ENCODE measurements at places on chromosomes 5 and 9.
A peak's percentile ranks its signal among the peaks of the same experiment; 100 is the strongest.

- peak; percentile 11 for DNase-seq
These were observed 382.7 kb downstream of the ENC1 start for GRCh38 chr5:74257645-74258313.

DNA sequence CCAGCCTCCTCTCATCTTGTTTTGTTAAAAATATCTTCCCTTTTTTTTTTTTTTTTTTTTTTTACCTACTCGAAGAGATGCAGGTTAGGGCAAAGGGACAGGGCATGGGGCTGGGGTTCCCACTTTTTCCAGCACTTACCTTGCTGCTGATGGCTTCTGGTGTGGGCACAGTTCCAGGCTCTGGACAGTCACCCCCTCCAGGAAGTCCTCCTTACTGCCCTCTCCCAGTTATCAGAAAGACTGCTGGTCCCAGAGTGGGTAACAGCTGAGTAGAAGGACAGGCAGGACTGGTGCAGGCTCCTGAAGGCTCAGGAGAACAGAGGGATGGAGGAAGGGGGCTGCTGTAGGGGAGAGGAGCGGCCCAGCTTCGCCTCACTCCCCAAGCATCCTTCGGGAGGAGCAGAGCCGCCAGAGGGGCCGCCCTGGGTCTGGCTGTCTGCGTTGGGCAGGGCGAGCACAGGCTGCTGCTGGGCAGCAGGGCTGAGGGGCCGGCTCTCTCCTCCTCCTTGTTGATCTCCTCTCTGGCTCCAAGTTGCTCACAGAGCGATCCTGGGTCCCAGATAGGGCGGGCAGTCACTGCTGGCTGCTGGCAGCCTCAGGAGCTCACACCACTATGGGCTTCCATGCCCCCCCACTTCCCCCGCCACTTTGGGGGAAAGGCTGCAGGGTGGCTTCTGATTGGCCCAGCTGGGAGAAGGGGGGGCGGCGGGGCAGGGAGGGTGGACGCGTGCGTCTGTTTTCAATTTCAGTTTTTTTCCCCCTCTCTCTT, at the start of gene PDGFRB:
PDGFRB (minus strand) TSS at position 588 of the 769 bp plus-strand sequence. CDS start 18,798 bp downstream, outside the sequence.
- peak; percentile 32 for DNase-seq

GRCh38 chr9:73114958-73115357, 36.7 kb upstream of the ANXA1 start:
- DNase-seq: no peak

DNA sequence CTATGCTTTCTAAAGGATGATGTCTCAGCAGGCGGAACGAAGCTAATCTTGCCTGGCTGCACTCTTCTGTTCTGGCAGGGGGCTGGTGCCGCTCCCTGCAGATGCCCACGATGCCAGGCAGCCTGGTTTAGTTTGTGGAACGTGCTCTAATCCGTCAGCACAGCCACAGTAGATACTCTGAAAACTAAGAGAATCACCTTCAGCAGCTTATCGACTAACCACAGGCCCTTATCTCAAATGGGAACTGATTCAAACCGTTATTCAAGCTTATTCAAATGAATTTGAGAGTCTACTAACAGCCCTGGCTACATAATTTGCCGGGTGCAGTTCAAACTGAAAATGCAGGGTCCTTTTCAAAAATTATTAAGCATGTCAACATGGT, 246.6 kb upstream of the ANKRD55 start:
- DNase-seq: no peak

- no peak for DNase-seq
These were observed 43.0 kb downstream of the USP20 start for GRCh38 chr9:129878291-129878690.

DNA sequence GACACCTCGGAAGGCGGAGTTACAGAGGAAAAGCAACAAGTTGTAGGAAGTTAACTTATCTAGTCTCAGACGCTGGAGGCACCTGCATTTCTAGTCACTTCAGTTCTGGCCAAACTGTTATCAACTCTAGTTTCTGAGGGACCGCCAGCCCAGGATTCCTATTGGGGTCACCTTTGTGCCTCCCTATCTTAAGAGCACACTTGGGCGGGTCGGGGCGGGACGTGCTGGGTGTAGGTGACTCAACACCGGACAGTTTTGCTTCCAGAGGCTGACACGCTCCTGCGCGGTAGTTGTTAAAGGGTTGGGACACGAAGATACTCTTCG, 679 bp upstream of the KDM4C start:
- peak; percentile 74 for DNase-seq

GRCh38 chr5:13946111-13946510, 1.6 kb upstream of the DNAH5 start:
- no peak for DNase-seq

GRCh38 chr5:42522783-42523182, 99.5 kb downstream of the GHR start:
- no peak for DNase-seq

- no peak for DNase-seq
These were observed 93.2 kb upstream of the ADAMTS2 start for GRCh38 chr5:179438461-179438860.

DNA sequence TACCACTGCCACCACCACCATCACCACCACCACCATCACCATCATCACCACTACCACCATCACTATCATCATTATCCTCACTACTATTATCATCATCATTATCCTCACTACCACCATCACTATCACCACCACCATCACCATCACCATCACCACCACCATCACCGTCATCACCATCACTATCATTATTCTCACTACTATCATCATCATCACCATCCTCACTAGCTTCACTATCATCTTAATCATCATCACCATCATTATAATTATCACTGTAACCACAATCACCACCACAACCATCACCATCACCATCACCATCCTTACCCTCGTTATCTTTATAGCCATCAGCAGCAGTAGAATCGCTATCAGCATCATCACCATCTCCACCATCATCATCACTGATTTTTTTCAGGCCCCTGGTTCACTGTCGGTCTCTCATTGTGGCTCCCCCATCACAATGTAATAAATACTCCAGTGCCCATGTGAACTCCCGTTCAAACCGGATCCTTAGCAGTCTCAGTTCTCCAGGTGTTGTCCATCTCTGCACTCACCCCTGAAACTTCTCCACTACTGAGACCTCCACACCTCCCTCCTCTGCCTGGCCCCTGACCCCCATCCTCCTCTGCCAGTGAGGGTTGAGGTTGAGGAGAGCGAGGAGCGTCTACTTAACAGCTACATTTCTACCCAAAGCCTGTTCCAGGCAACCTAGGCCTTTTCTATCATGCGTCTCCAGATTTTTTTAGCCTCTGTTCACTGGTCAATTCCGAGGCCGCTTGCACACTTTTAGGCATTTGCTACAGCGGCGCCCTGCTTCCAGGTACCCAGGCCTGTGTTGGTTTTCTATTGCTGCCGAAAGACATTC, 238.2 kb downstream of the PBX3 start:
- no peak for DNase-seq
